Osteocyte (in vitro differentiated cells): ENCODE measurements at places on chromosomes 2 and 18. TPM values are rescaled to one million over a fixed set of nuclear protein-coding genes. Genes with fewer than 3 reads are reported as not detected.

SNRNP200 gene
- 114 and 122 TPM in 2 replicates for total RNA-seq

PLEK gene
- 0.19 TPM in 1 of 2 replicates, not detected in the other for total RNA-seq

GPR75 gene
- 1.1 and 1.2 TPM in 2 replicates for total RNA-seq

GRCh38 chr2:108621687-108622681 is 87.7 kb downstream of the LIMS1 start:
- no peak overlapping the region for H3K27ac ChIP-seq
- no peak for DNase-seq
- no peak overlapping the region for H3K4me3 ChIP-seq
- no peaks in the 10 kb centered on the region for H3K36me3 ChIP-seq
- no peaks in the 10 kb centered on the region for H3K27me3 ChIP-seq

DNA sequence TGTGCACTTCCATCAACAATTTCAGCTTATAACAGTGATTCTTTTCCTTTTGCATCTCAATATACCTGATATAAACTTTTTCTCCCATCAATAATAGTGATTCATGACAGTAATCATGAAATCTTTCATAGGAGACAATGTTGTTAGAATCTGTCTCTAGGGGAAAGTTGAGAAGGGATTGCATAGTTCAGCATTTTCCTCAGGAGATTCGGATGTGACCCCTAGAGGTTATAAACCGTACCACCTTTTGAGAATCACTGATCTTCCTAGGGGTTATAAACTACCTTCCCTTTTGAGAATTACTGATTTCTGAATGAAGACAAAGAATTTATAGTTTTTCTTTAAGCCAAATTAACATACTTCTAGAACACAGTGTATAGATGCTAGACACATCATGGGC is 53.0 kb upstream of the GALNT3 start:
- H3K4me1 ChIP-seq, result peaks cover 3% of the 10 kb centered on the region
- no peaks in the 10 kb centered on the region for H3K36me3 ChIP-seq
- no peak overlapping the region for H3K4me3 ChIP-seq
- no peak for DNase-seq
- H3K27me3 ChIP-seq, result no peaks in the 10 kb centered on the region

DNA sequence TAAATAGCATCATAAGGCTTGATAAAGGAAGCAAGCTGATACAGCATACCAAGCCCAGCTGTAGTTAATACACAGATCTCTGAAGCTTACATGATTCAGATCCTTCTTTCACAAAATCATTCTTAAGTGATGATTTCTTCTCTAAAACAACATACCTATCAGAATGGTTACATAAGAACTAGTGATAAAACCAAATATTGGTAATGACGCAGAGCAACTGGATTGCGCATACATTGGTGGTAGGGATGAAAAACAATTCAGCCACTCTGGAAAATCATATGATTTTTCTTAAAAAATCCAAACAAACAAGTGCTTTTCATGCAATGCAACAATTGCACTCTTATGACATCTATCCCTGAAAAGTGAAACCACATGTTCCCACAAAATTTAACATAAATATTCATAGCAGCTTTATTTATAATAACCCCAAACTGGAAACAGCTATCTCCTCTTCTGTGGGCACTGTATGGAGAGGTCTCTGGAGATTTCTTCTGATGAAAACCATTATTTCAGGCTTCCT is 153.6 kb upstream of the DSEL start:
- H3K4me3 ChIP-seq, result no peak overlapping the region
- peak overlapping the region; percentile 59 for H3K27ac ChIP-seq
- H3K36me3 ChIP-seq, result no peaks in the 10 kb centered on the region
- no peak for DNase-seq
- H3K4me1 ChIP-seq, result peaks cover 35% of the 10 kb centered on the region

GRCh38 chr18:25805323-25805722 is 285.1 kb downstream of the SS18 start:
- no peak for DNase-seq
- no peaks in the 10 kb centered on the region for H3K27me3 ChIP-seq
- no peak overlapping the region for H3K27ac ChIP-seq
- H3K4me1 ChIP-seq, result peaks cover 10% of the 10 kb centered on the region

- no peak overlapping the region for H3K27ac ChIP-seq
- no peak overlapping the region for H3K4me3 ChIP-seq
- DNase-seq, result no peak
- H3K27me3 ChIP-seq, result no peaks in the 10 kb centered on the region
Observed at GRCh38 chr2:17104454-17104853, 413.8 kb downstream of the RAD51AP2 start.

DNA sequence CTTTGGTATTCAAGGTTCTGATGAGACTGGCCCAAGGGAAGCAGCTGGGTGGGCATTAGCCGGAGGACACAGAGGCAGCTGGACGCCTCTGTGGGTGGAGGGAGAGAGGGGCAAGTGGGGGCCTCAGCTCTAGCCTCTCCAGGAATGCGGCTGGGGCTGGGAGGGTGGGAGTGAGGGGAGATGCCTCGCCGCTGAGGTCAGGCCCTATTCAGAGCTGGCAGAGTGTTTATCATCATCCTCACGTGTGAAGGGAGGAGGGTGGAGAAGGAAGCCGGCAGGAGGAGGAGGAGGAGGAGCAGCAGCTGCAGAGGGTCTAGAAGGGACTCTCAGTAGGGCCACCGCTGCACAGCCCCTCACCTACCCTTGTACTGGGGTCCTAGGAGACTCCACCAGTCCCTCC is 43.1 kb downstream of the TNS1 start:
- H3K4me3 ChIP-seq, result no peak overlapping the region
- peaks cover 37% of the 10 kb centered on the region for H3K4me1 ChIP-seq
- no peak for DNase-seq
- no peaks in the 10 kb centered on the region for H3K27me3 ChIP-seq

GRCh38 chr2:69291721-69292120 is 95.3 kb downstream of the GFPT1 start:
- H3K36me3 ChIP-seq, result no peaks in the 10 kb centered on the region
- no peaks in the 10 kb centered on the region for H3K27me3 ChIP-seq

GRCh38 chr2:16671760-16672159 is 6.1 kb upstream of the CYRIA start:
- H3K27ac ChIP-seq, result no peak overlapping the region
- peaks cover 64% of the 10 kb centered on the region for H3K27me3 ChIP-seq
- H3K4me3 ChIP-seq, result no peak overlapping the region
- no peak for DNase-seq
- H3K4me1 ChIP-seq, result no peaks in the 10 kb centered on the region

- no peaks in the 10 kb centered on the region for H3K27me3 ChIP-seq
- H3K4me3 ChIP-seq, result peak overlapping the region; percentile 50
- H3K27ac ChIP-seq, result peak overlapping the region; percentile 71
Observed at GRCh38 chr2:9675415-9676351, 44.9 kb upstream of the YWHAQ start.

- H3K36me3 ChIP-seq, result peaks cover 15% of the 10 kb centered on the region
- DNase-seq, result no peak
- H3K4me1 ChIP-seq, result peaks cover 4% of the 10 kb centered on the region
- H3K4me3 ChIP-seq, result no peak overlapping the region
- no peak overlapping the region for H3K27ac ChIP-seq
- H3K27me3 ChIP-seq, result no peaks in the 10 kb centered on the region
Observed at GRCh38 chr2:64000630-64001381, 18.4 kb downstream of the VPS54 start.

GRCh38 chr2:12119841-12120240 is 373.4 kb downstream of the LPIN1 start:
- no peaks in the 10 kb centered on the region for H3K36me3 ChIP-seq
- no peak overlapping the region for H3K27ac ChIP-seq
- no peak for DNase-seq
- H3K27me3 ChIP-seq, result no peaks in the 10 kb centered on the region

DNA sequence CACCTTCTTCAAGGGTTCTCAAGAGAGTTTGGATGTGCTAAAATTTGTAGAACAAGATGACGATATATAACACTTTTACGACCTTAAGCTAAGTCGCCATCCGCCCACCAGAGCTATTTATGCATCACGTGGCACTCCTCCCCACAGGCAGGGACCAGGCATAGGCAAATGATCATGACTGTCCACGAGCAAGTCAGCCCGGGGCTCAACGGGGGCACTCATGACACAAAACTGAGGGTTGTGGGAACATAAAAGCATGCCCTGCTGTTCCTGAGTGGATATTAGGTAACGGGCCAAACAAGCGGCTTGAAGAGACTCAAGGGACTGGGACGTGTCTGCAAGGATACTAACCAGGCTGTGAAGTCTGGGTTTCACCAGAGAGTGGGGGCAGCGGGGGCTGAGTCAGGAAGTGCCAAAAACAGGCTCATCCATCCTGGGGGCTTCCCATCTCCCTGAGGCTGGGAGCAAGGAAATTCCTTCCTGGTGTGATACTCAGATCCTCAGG is 58.1 kb downstream of the FAM178B start:
- no peaks in the 10 kb centered on the region for H3K4me1 ChIP-seq
- DNase-seq, result no peak
- H3K36me3 ChIP-seq, result no peaks in the 10 kb centered on the region
- no peak overlapping the region for H3K4me3 ChIP-seq

DNA sequence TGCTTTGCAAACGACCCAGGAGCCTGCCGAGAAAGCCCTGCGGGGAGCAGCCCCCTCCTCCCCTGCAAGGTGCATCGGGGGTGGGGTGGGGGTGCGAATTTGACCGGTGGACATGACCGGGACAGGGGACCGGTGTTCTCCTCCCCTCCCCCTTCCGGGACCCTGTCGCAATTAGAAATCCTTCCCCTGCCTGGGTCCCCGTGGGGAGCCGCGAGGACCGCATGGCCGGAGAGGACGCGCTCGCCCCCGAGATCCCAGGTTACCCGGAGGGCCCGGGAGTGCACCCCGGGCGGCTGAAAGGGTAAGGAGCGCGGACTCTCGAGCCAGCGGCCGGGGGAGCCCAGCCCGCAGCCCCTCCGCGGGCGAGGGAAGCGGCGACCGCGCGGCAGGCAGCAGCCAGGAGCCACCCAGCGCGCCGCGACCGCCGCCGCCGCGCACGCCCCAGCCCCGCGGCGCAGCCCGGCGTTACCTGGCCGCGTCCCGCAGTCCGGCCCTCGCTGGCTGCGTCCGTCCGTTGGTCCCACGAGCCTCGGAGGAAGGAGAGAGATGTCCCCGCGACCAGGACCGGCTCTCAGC is 482 bp downstream of the DLGAP1 start:
- H3K27ac ChIP-seq, result no peak overlapping the region
- H3K27me3 ChIP-seq, result peaks cover 42% of the 10 kb centered on the region
- DNase-seq, result no peak
- H3K4me1 ChIP-seq, result peaks cover 13% of the 10 kb centered on the region
- no peaks in the 10 kb centered on the region for H3K36me3 ChIP-seq
- H3K4me3 ChIP-seq, result peak overlapping the region; percentile 59

DNA sequence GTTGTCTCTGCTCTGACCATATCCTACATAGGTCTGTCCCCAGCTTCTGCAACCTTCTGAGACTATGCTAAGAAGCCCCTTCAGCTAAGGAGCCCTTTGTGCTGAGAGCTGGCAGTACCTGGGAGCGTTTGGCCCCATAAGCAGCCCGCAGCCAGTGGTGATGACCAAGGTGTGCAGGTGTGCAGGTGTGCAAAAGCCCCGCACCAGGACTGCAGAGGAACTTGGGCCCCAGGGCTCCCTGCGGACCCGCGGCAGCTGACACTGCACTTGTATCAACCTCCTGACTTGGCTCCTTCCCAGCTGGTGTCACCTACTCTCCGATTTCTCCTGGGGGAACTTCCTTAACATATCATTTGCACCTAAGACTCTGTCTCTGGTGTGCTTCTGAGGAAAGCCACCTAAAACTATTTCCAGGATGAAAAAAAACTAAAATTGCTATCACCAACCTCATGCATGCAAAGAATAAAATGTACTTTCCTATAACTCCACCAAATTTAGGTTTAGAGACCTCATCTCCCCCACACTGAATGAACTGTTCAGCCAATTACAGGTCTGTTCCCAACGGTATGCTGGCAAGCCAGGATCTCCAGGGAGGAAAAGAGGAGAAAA is 16.1 kb upstream of the GNAL start:
- no peak overlapping the region for H3K4me3 ChIP-seq
- no peaks in the 10 kb centered on the region for H3K36me3 ChIP-seq
- H3K27me3 ChIP-seq, result peaks cover 59% of the 10 kb centered on the region
- H3K4me1 ChIP-seq, result no peaks in the 10 kb centered on the region
- peak; percentile 69 for DNase-seq
- H3K27ac ChIP-seq, result no peak overlapping the region

DNA sequence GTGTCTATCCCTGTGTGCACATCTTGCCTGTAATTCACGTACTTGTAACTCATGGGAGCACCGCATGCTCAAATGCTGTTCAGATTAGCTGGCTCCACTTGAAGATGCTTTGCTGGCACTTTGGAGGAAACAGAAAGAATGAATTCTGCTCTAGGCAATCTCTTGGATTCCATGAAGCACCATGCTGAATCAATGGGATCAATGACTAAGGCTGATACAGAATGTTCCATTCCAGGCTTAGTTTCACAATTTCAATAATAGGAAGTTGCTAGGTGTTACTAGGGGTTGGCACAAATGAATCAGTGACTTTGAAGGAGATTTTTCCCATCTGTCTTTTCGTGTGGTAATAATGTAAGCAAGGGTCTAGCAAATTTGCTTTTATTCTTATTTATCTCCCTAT is 328.8 kb downstream of the OSR1 start:
- no peak for DNase-seq
- H3K27ac ChIP-seq, result no peak overlapping the region
- no peaks in the 10 kb centered on the region for H3K36me3 ChIP-seq
- peaks cover 9% of the 10 kb centered on the region for H3K4me1 ChIP-seq
- H3K4me3 ChIP-seq, result no peak overlapping the region

- H3K36me3 ChIP-seq, result peaks cover 67% of the 10 kb centered on the region
- no peaks in the 10 kb centered on the region for H3K27me3 ChIP-seq
- no peak overlapping the region for H3K27ac ChIP-seq
- peaks cover 7% of the 10 kb centered on the region for H3K4me1 ChIP-seq
Observed at GRCh38 chr2:208280933-208281332, 14.9 kb downstream of the PIKFYVE start.

DNA sequence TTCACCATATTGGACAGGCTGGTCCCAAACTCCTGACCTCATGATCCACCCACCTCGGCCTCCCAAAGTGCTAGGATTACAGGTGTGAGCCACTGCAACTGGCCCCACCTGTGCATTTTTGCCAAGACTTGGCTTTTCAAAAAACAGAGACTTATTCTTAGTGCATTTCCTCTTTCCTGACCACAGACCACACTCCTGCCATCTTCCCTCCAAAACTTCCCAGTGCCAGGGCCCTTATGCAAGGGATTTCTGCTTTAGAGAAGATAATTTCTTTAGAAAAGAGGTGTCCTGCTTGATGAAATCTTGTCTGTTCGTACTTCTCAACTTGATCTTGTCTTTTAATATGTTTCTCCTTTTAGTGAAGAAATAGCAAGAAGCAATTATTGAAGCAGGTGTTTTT is 98.8 kb upstream of the ZNF516 start:
- no peak overlapping the region for H3K27ac ChIP-seq
- peak; percentile 38 for DNase-seq
- no peak overlapping the region for H3K4me3 ChIP-seq
- H3K27me3 ChIP-seq, result peaks cover 51% of the 10 kb centered on the region

GRCh38 chr2:186306754-186307153 is 179.3 kb upstream of the ZC3H15 start:
- DNase-seq, result no peak
- H3K27ac ChIP-seq, result no peak overlapping the region
- no peaks in the 10 kb centered on the region for H3K4me1 ChIP-seq
- no peak overlapping the region for H3K4me3 ChIP-seq

GRCh38 chr2:214492152-214492551 is 81.3 kb downstream of the VWC2L start:
- no peak overlapping the region for H3K4me3 ChIP-seq
- H3K27ac ChIP-seq, result no peak overlapping the region
- no peaks in the 10 kb centered on the region for H3K27me3 ChIP-seq
- H3K36me3 ChIP-seq, result no peaks in the 10 kb centered on the region
- no peak for DNase-seq

- peaks cover 1% of the 10 kb centered on the region for H3K4me1 ChIP-seq
- no peak overlapping the region for H3K27ac ChIP-seq
- no peak overlapping the region for H3K4me3 ChIP-seq
- no peaks in the 10 kb centered on the region for H3K36me3 ChIP-seq
- H3K27me3 ChIP-seq, result no peaks in the 10 kb centered on the region
Observed at GRCh38 chr2:175019566-175020327, 14.6 kb upstream of the CHN1 start.
